ENCODE measurements at places on chromosomes 1 and 21.

DNA sequence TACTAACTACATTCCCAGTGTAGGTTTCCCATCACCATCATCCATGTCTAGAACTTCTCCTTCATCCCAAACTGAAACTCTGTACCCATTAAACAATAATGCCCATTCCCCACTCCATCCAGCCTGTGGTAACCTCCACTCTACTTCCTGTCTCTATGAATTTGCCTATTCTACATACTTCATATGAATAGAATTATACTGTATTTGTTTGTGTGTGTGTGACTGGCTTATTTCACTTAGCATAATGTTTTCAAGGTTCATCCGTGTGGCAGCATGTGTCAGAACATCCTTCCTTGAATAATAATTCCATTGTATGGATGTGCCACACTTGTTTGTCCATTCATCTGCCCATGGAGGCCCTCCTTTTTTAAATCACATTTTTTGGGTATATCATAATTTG is 35.7 kb downstream of the ATP2B4 start:
- H3K27me3 ChIP-seq = no peaks in the 10 kb centered on the region
- H3K36me3 ChIP-seq = no peaks in the 10 kb centered on the region

- H3K4me3 ChIP-seq = no peak overlapping the region
- no peaks in the 10 kb centered on the region for H3K27me3 ChIP-seq
- DNase-seq = no peak
- no peaks in the 10 kb centered on the region for H3K36me3 ChIP-seq
- no peak overlapping the region for H3K27ac ChIP-seq
Measured at GRCh38 chr21:16262091-16262490, 532.3 kb downstream of the USP25 start.

GRCh38 chr1:25795211-25795610 is 4.8 kb upstream of the SELENON start:
- H3K27ac ChIP-seq = no peak overlapping the region
- H3K4me3 ChIP-seq = no peak overlapping the region
- no peaks in the 10 kb centered on the region for H3K36me3 ChIP-seq
- no peaks in the 10 kb centered on the region for H3K27me3 ChIP-seq
- no peaks in the 10 kb centered on the region for H3K4me1 ChIP-seq

DNA sequence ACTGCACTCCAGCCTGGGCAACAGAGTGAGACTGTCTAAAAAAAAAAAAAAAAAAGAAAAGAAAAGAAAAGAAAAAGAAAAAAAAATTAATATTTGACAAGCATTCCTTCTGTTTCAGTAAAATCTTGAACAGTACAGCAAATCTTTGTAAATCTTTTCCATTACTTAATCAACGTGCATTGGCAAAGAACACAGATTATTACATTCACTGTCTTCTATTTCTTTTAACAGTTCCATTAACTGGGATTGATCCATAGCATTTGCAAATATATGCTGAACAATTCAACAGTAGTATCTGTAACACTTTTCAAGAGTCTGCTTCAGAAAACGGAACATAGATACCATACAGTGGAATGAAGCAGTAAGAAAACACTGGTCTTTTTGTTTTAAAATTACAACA is 9.8 kb downstream of the SAMD13 start:
- H3K27me3 ChIP-seq = no peaks in the 10 kb centered on the region
- no peak overlapping the region for H3K27ac ChIP-seq
- no peaks in the 10 kb centered on the region for H3K4me1 ChIP-seq
- no peak overlapping the region for H3K4me3 ChIP-seq
- H3K36me3 ChIP-seq = peaks cover 2% of the 10 kb centered on the region

DNA sequence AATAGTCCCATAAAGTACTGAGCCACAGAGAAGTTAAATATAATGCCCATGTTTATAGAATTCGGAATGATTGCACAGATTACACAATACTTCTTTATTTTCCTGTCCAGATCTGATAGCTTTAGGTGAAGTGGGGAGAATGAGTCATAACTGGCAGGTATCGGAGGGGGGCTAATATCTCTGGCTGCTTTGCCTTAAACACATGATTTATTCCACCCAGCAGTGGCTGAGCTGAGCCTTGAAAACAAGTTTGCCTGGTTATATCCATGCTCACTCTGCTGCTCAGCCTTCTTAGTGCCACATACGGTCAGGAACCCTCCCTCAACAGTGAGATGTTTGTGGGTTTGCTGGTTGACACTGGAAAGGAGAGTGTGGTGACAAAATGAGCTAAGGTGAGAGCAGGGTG is 119.7 kb upstream of the ZNF648 start:
- H3K4me3 ChIP-seq = no peak overlapping the region
- DNase-seq = no peak
- H3K36me3 ChIP-seq = no peaks in the 10 kb centered on the region
- H3K27ac ChIP-seq = no peak overlapping the region
- H3K4me1 ChIP-seq = no peaks in the 10 kb centered on the region

DNA sequence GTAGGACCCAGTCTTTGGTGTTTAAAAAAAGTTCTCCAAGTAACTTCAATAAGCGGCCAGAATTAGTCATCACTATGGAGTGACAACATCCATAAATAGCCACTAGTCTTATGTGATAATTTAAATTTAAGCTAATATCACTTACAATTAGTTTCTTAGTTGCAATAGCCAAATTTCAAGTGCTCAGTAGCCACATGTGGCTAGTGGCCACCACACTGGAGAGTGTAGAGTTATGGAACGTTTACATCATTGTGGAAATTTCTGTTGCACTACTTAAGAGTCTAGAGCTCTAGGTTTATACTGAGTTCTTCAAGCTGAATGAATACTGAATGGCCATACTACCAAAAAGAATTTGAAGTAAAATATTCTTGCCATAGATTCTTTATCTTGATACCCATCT is 121.1 kb downstream of the RUNX1 start:
- no peaks in the 10 kb centered on the region for H3K27me3 ChIP-seq
- no peaks in the 10 kb centered on the region for H3K4me1 ChIP-seq
- no peak overlapping the region for H3K4me3 ChIP-seq
- no peak for DNase-seq
- H3K27ac ChIP-seq = no peak overlapping the region
- no peaks in the 10 kb centered on the region for H3K36me3 ChIP-seq

- H3K36me3 ChIP-seq = no peaks in the 10 kb centered on the region
- no peak for DNase-seq
- H3K4me1 ChIP-seq = no peaks in the 10 kb centered on the region
- no peaks in the 10 kb centered on the region for H3K27me3 ChIP-seq
- H3K27ac ChIP-seq = no peak overlapping the region
Measured at GRCh38 chr21:22364163-22364562, 1366.0 kb downstream of the NCAM2 start.

GRCh38 chr1:182848736-182849135 is 9.6 kb downstream of the DHX9 start:
- H3K36me3 ChIP-seq = peaks cover 4% of the 10 kb centered on the region
- H3K4me3 ChIP-seq = no peak overlapping the region
- no peak overlapping the region for H3K27ac ChIP-seq
- H3K27me3 ChIP-seq = no peaks in the 10 kb centered on the region

- H3K27me3 ChIP-seq = no peaks in the 10 kb centered on the region
- no peak for DNase-seq
- no peak overlapping the region for H3K27ac ChIP-seq
- no peaks in the 10 kb centered on the region for H3K36me3 ChIP-seq
Measured at GRCh38 chr1:58971629-58972140, 187.8 kb upstream of the JUN start.

All from aorta (tissue), 5 donors.